ENCODE measurements at places on chromosomes 7 and 10.

GRCh38 chr10:60114765-60115586 is 208.6 kb upstream of the CCDC6 start:
- DNase-seq = no peak

GRCh38 chr10:90111671-90112070 is 410.3 kb downstream of the KIF20B start:
- DNase-seq = no peak

DNA sequence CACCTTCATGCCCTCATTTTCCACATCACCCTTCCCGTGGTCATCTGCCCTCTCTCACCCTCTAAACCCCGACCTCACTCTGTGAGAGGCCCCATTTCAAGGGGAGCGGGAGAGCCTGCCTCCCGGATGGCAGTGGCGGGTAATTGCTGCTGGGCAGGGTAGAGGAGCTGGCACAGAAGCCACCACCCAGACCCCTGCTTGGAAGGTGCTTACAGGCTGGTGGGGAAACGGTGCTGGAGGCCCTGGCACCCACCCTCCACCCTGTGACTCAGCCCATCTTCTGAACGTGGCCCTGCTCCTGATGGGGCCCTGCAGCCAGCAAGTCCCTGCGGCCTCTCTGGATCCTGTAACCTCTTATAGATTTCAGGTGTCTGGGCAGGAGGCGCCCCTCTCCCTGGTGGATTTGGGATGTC is 10.6 kb upstream of the PWWP2B start:
- DNase-seq = peak; percentile 20

GRCh38 chr10:80292607-80293239 is 3.3 kb upstream of the MAT1A start:
- DNase-seq = no peak

GRCh38 chr7:41244246-41244645 is 458.6 kb downstream of the INHBA start:
- DNase-seq = no peak

DNA sequence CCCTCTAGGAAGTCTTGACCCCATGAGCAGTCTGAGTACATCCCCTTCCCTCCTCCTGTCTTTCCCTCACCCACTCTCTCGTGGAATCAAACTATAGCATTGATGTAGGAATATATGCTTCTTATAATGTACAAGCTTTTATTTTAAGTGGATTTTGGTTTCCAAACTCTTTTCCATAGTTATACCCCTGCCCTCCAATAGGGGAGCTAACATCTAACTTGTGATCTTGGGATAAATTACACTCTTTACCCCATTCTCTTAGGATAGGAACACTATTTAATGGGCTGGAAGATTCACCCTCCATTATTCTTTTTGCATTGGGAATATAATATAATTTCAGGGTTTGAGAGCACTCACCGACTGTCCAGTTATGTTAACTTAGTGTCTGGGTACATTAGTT is 465.9 kb downstream of the GATA3 start:
- DNase-seq = no peak

GRCh38 chr10:92894081-92894655 is 45.8 kb downstream of the EXOC6 start:
- DNase-seq = no peak

- DNase-seq = no peak
Observed at GRCh38 chr10:58773341-58773740, 260.7 kb downstream of the BICC1 start.

GRCh38 chr7:11379641-11380040 is 406.0 kb downstream of the PHF14 start:
- DNase-seq = no peak

GRCh38 chr7:91835826-91836368 is 44.6 kb downstream of the MTERF1 start:
- DNase-seq = no peak
